Neural crest cell (in vitro differentiated cells): ENCODE measurements at places on chromosomes 6 and 20.

DNA sequence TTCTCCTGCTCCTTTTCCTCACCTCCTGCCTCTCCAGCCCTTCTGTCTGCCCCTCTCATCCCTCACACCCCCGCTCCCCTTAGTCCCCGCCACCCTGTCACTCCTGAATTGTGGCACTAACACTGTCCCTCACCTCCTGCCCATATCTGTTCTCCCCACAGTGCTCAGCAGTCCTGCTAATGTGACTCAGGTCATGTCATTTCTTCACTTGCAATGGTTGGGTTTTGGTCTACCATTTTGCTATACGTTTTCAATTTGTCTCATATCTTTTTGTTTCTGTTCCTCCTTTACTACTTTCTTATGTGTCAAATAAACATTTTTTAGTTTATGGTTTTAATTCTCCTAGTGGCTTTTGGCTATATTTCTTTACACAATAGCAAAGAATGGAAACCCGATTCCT is 1.3 kb upstream of the HLA-B start:
- no peak for DNase-seq

GRCh38 chr20:1484438-1485116 is 6.6 kb downstream of the SIRPB2 start:
- no peak for DNase-seq

DNA sequence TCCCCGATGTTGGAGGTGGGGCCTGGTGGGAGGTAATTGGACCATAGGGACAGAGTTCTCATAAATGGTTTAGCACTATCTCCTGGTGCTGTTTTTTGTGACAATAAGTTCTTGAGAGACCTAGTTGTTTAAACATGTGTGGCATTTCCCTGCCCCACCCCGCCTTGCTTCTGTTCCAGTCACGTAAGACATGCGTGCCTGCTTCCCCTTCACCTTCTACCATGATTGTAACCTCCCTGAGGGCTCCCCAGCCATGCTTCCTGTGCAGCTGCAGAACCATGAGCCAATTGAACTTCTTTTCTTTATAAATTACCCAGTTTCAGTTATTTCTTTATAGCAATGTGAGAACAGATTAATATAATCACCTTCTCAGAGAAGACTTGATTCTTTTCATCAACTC is 2.5 kb upstream of the RNF144B start:
- DNase-seq = no peak

GRCh38 chr20:44584162-44584561 is 1.8 kb downstream of the PKIG start:
- DNase-seq = no peak

DNA sequence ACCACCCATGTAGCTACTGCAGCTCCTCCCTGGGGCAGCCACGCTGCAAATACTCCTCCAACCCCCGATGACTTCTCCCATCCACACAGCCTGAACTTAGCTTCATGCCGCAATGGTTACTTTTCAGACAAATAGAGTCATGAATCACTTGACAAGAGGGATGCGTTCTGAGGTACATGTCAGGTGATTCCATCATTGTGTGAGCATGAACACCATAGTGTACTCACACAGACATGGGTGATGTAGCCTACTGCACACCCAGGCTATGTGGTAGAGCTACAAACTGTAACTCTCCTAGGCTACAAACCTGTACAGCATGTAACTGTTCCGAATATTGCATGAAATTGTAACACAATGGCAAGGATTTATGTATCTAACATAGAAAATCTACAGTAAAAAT is 298.5 kb upstream of the SLC35B3 start:
- DNase-seq = no peak

DNA sequence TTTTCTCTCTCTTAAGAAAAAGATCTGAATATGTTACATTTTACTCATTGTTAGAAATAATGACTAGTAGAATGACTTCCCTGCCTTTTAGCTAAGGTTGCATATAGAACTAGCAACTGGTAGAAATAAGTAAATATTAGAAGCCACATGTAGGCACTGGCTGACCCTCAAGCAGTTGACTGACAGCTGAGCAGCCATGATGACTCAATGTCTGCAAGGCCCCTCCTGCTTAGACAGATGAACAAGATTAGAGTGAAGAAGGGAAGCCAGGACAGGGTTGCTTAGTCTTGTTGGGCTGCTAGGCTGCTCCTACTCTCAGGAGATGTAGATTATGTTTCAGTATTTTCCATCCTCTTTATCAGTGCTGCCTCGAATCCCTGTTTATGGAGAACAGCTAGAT is 6.5 kb downstream of the MEP1A start:
- DNase-seq = no peak

DNA sequence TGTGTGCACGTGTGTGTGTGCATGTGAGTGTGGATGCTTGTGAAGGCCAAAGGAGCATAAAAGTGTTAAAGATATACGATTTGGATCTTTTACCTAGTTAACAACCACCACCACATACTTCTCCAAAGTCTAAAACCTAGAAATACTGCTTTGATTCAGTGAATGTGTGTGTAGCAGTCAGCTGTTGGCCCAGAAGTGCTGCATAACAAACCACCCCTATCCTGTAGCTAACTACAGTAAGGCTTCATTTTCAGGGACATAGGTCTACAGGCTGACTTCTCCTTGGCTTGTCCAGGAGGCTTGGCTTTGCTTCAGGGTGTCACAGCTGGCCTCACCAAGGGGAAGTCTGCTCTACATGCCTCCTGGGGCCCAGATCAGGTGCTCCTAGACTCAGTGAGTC is 2.4 kb upstream of the CST8 start:
- DNase-seq = no peak

GRCh38 chr6:133108419-133108818 is 132.7 kb upstream of the EYA4 start:
- DNase-seq = no peak

- DNase-seq = peak; percentile 23
These were observed 686 bp downstream of the COL12A1 start for GRCh38 chr6:75204959-75205775.

DNA sequence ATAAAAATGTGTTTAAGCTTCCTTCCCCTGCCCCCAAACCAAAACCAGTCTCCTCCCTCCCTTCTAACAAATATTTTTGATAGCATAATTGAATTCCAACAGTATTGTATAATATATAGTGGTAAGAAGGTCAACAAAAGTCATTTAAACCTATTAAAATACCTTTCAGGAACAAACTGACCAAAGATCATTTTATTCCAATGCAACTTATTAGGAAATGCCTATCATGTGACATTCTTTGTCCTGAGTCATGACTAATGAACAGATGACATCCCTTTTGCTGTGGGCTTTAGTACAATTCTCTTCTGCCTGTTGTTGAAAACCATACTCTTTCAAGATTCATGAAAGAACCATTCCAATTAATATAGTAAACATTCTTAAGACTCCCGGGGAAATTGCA is 51.5 kb upstream of the TRAF3IP2 start:
- DNase-seq = no peak

- DNase-seq = no peak
These were observed 64.8 kb upstream of the NAA20 start for GRCh38 chr20:19952392-19952791.
